NCI-H69 (cell line): ENCODE measurements at places on chromosomes 5 and 9.

DNA sequence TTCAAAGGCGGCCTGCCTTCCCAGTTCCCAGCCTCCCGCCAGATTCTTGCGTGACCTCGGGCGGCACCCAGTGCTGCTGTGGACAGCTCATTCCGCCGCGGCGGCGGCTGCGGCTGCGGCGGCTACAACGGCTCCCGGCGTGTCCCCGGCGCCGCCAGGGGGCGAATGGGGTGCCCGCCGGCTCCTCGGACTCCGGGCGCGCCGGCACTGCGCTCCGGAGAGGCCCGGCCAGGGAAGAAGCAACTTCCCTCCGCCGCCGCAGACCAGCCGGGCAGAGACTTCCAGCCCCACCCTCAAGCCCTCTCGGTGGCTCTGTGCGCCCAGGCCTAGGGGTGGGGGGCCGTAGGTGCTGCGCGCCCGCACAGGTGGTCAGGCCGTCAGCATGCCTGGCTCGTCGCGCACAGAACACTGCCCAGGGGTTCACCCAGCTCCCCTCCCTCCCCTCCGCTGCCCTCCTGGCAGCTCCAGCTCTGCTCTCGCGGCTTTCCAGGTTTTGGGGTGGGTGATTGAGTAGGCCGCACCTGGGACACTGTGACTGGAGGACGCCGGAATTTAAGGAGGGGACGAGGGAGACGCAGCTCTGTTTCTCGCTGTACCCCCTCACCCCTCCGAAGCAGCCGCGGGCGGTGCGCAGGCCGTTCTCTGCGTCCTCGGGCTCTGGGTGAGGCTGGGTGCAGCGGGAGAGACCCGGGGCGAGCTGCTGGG, 20.2 kb downstream of the IGIP start:
- DNase-seq, result peak; percentile 59

DNA sequence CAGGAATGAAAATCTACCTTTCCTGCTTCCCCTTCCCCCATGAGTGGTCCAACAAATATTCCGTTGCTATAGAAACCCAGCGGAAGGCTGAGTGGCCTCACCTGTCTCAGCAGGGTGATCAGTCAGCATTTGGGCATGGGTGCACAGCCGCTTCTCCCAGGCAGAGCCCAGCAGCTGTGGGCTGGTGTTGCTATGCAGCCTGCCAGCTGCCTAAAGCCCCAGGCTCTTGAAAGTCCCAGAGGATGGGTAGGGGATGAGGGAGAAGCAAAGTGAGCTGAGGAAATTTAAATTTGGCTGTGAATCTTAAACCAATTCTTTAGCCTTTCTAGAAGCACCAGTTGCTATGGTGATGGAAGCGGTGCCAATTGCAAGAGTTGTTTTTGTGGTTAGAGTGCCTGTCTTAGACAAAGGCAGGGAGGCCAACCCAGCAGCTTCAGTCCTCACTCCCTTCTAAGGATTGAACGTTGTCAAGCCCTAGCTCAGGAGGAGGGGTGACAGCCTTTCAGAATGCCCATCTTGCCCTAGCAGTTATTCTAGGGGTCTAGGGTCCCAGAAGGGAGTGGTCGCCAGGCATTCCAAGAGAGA, 151.5 kb upstream of the PITX1 start:
- no peak for DNase-seq

DNA sequence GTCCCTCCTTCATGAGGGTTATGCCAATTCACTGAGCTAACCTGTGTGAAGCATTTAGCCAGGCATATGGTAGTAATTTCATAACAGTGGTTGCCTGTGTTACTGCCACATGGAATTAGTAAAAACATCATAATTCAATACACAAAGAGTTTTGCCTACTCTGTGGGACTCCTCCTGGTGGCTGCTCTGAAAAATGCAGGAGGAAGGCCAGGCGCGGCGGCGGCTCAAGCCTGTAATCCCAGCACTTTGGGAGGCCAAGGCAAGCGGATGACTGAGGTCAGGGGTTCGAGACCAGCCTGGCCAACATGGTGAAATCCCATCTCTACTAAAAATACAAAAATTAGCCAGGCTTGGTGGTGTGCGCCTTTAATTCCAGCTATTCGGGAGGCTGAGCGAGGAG, 547.3 kb downstream of the CDK5RAP2 start:
- DNase-seq, result peak; percentile 53

GRCh38 chr9:25876248-25876647, 198.0 kb upstream of the TUSC1 start:
- no peak for DNase-seq

GRCh38 chr9:134770972-134771971, 109.3 kb upstream of the FCN2 start:
- no peak for DNase-seq

DNA sequence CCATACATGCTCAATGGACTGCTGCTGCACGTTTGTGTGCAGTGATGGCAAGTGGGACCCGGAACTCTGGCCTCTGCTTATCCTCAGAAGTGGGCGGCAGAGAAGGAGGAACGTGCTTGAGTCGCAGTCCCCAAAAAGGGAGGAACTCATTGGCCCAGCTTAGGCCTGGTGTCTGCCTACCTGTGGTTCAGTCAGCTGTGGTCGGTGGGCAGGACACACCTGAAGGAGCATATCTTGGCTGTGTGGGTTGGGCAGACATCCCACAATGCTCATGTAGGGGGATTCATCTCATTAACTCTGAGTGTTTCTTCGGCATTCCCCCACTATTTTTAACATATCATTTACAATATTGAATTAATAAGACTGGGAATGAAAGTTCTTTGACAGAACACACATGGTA, 122.9 kb upstream of the IL12B start:
- DNase-seq, result no peak

DNA sequence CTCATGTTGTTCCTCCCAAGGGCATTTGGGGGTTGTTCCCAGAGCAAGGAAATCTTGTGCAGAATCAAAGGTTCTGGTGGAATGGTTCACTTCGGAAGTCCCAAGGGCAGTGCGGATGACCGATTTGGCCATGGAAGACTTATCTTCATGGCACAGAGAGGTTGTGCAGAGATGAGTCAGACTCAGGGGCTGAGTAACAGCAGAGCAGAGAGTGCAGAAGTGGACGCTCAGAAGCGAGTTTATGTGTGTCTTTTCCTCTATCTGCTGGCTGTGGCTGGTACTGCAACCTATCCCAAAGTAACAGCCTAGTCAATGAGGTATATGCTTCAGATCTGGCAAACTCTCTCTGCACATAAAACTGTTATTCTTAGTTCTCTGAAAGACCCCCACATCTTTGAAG, 118.1 kb downstream of the DPYSL3 start:
- peak; percentile 17 for DNase-seq

DNA sequence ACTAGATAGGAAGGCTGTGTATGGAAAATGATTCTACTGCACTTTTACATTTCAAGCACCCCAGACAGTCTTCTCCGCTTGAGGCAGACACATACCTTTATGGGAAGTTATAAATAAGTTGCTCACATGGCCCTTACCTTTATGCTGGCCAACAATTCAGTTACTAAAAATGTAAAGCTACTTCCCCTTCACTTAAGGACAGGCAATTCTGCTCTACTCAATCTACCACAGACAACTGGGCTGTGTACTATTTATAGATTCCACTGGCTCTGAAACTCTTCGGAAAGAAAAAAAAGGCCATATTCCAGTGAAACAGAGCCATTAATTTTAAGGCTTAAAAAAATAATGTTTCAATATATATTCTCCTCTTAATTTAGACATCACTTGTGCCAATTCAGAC, 59.4 kb downstream of the ELAVL2 start:
- no peak for DNase-seq

DNA sequence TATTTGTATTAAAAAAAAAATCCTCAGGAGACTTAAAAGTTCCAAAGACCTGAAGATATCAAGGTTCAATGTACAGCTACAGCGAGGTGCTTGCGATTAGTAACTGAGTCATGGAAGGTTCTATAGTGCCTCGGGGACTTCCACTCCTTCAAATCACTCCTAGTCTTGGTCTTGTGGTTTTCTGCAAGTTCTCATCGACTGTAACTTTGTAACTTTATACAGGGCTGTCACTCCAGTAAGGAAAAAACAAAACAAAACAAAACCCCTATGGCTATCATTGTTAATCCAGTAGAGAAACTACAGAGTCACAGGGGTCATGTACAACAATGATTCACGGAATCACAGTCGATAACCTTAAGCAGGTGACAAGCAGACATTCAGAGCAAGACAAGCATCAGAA, 39.8 kb upstream of the SELENOP start:
- DNase-seq, result no peak

DNA sequence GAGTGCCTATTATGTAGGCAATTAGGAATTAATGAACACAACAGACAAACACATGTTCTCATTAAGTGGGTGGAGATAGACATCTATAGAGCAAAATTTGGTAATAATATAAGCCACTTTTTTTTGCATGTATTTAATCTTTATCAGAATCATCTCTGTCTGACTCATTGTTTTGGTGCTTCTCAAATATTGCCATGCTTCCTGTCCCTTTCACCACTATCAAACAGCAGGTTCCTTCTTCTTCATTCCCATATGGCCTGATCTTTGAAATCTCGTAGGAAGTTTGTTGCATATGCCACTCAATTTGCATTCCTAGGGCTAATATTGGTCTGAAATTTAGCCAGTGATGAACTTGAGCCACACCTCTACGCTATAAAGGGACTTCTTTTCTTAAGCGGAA, 128.9 kb upstream of the SPEF2 start:
- no peak for DNase-seq

DNA sequence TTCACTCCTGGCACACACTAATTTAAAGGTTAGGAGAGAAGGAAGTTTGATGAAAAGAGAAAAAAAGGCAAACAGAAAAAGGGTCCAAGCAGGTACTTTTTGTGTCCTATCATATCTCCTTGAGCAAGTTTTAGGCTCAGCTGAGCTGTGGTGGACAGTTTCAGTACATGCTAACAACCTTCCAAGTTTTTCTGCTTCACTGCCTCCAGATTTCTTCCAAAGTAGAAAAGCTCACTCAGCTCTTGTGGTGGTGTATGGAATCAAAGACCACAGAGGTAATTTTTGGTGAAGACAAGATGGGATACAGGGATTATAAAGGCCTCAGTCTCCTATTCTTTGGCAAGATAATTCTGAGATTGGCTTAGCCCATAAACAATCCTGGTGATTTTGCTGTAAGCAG, 921.8 kb downstream of the NR2F1-AS1 start:
- DNase-seq, result no peak

- DNase-seq, result no peak
Measured at GRCh38 chr5:124952566-124952965, 206.1 kb upstream of the ZNF608 start.

GRCh38 chr5:179154346-179154990, 94.3 kb downstream of the ZNF354C start:
- no peak for DNase-seq

DNA sequence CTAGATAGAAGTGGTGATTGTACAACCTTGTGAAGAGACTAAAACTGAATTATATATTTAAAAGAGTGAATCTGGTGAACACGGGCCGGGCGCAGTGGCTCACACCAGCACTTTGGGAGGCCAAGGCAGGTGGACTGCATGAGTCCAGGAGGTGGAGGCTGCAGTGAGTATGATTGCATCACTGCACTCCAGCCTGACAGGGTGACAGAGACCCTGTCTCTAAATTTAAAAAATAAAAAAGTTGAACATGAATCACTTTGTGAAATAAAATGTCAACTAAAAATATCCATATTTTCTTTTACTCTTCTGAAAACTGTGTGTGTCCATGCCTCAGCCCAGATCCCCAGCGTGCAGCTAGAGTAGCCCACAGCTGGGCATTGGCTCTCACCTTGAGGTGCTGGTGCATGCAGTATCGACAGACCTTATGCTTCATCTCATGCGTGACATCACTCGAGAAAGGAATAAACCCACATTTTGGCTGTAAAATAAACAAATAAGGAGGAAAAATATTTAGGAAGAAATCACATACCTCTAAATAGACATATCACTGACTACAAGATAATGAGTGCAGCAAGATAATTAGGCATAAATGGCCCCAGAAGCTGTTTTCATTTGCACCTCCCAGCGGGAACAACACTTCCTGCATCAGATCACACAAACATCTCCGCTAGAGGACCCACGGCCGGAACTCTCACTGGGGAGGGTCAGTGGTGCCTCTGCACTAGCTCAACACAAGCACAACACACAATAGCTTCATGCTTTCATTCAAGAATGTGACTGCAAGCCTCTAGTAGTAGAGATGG, 22.1 kb downstream of the IPPK start:
- DNase-seq, result no peak

DNA sequence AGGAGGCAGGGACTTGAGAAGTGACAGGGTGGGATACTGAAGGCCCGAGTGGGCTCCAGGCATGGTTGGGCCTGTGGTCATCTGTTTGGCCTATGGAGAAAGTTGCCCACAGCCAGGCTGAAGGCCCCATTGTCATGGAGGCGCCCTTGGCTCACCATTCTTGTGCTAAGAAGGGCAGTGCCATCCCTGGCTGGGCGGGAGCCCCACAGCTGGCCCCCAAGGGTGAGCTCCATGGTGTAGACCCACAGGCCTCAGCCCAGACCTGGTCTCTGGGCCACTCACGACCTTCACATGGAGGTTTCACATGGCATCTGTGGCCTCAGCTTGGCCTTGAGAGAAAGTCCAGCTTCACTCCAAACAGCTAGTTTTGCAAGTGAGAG, 34.3 kb upstream of the PRDM12 start:
- DNase-seq, result no peak

GRCh38 chr5:96876292-96876850, at the start of gene ERAP2:
TSS of gene ERAP2 (plus strand) at chr5:96876500. CDS start at chr5:96879686, 3,186 bp downstream.
- DNase-seq, result peak; percentile 53

- no peak for DNase-seq
Measured at GRCh38 chr5:119570910-119571309, 58.4 kb upstream of the FAM170A start.
